ENCODE measurements at places on chromosomes 1 and 21.

DNA sequence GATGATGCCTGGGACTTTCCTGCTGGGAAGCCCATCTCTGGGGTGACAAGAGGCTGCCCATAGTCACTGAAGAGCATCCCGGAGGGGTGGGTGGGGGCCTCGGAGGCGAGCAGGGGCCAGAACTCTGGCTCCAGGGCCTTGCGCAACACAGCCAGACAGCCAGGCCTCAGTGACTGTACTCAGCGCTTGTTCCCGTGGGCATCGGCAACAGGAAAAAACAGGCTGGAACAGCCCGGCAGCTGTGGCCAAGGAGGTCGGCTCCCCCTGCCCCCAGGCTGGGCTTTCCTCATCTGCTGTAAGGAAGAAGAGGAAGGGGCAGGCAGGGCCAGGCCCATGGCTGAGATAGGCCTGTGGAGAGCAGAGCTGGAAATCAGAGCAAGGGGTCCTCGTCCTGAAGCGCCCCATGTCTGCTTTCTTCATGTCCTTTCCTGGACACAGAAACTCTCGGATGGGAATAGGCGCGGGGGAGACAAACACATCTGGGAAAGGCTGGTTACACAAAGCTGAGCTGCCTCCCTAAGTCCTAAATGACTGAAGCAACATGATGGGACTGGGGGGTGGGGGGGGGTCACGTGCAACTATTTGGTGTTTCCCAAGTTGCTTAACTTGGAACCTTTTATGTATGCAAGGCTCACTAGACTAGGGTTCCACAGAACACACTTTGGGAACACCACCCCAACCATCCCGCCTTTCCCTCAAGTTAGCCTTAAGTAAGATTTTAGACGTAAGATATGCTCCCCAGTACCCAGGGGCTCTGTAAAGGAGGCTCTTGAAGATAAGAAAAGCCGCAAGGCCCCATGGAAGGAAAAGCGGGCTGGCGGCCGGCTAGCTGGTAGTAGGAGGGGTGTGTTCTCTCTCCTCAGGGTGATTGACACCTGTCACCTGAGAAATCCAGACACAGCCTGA lies 30.7 kb downstream of the HSPG2 start:
- peak overlapping the region; percentile 67 for H3K27ac ChIP-seq
- no peak overlapping the region for H3K4me3 ChIP-seq
- H3K36me3 ChIP-seq = no peaks in the 10 kb centered on the region
- H3K27me3 ChIP-seq = no peaks in the 10 kb centered on the region

DNA sequence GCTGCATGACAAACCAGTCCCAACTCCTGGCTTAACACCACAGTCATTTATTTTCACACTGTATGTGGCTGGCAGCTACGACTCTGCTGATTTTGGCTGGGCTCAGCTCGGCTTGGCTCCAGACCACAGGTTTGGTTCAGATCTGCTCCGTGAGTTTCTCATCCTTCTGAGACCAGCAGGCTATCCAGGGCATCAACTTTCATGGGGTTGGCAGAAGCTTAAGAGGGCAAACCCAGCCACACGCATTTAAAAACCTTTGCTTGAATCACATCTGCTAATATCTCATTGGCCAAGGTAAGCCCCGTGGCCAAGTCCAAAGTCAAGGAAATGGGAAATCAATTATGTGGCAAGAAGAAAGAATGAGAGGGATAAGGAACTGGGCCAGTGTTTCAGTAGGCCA lies 574.2 kb downstream of the MATN1 start:
- no peak overlapping the region for H3K4me3 ChIP-seq
- no peaks in the 10 kb centered on the region for H3K4me1 ChIP-seq
- H3K36me3 ChIP-seq = no peaks in the 10 kb centered on the region
- no peak for DNase-seq
- no peaks in the 10 kb centered on the region for H3K27me3 ChIP-seq

GRCh38 chr1:222048094-222048595 lies 306.3 kb upstream of the DUSP10 start:
- H3K27ac ChIP-seq = no peak overlapping the region
- H3K36me3 ChIP-seq = no peaks in the 10 kb centered on the region
- H3K4me1 ChIP-seq = no peaks in the 10 kb centered on the region
- no peak for DNase-seq
- no peak overlapping the region for H3K4me3 ChIP-seq

- H3K4me1 ChIP-seq = no peaks in the 10 kb centered on the region
- H3K36me3 ChIP-seq = no peaks in the 10 kb centered on the region
- DNase-seq = no peak
- H3K4me3 ChIP-seq = no peak overlapping the region
- no peaks in the 10 kb centered on the region for H3K27me3 ChIP-seq
Observed at GRCh38 chr1:77063118-77063517, 156.1 kb downstream of the PIGK start.

GRCh38 chr1:36942148-36942547 lies 92.2 kb downstream of the GRIK3 start:
- no peaks in the 10 kb centered on the region for H3K36me3 ChIP-seq
- no peak for DNase-seq
- H3K27me3 ChIP-seq = no peaks in the 10 kb centered on the region
- H3K4me3 ChIP-seq = no peak overlapping the region
- no peak overlapping the region for H3K27ac ChIP-seq

GRCh38 chr1:109167001-109167506 lies 46.7 kb upstream of the SARS1 start:
- no peak overlapping the region for H3K27ac ChIP-seq
- H3K27me3 ChIP-seq = no peaks in the 10 kb centered on the region
- no peak overlapping the region for H3K4me3 ChIP-seq
- DNase-seq = no peak

DNA sequence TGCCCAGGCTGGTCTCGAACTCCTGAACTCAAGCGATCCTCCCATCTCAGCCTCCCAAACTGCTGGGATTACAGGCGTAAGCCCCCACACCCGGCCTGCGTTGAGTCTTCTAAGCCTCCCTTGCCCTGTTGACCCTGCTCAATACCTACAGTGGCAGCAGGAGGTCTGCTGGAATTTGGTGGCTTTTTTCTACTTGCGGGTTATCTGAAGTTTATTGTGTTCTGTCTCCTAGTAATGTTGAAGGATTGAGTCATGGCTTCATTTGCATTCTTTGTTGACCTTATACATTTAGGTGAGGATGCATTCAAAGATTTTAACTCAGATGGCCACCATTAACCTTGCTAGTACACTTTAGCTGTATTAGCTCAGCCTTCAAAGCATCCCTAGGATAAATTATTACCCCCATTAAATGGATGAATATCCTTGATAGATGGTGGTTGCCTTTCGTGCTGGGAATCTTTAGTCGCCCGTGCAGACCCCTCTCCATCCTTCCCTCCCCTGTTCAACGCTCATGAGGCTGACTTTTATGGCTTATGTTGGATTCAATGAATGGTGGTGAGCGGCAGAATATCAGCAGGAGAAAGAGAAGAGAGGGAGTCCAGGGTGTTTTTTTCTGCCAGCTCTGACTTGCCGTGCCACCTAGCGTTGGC lies 9.7 kb upstream of the NPPB start:
- H3K4me1 ChIP-seq = no peaks in the 10 kb centered on the region
- H3K27me3 ChIP-seq = no peaks in the 10 kb centered on the region
- no peak overlapping the region for H3K27ac ChIP-seq
- no peak overlapping the region for H3K4me3 ChIP-seq

GRCh38 chr1:9106286-9106685 lies 22.6 kb downstream of the GPR157 start:
- no peaks in the 10 kb centered on the region for H3K27me3 ChIP-seq
- H3K36me3 ChIP-seq = no peaks in the 10 kb centered on the region
- H3K4me3 ChIP-seq = no peak overlapping the region

- H3K27ac ChIP-seq = no peak overlapping the region
- no peaks in the 10 kb centered on the region for H3K27me3 ChIP-seq
- H3K4me3 ChIP-seq = no peak overlapping the region
- DNase-seq = no peak
Observed at GRCh38 chr1:36805979-36806640, 228.2 kb downstream of the GRIK3 start.

DNA sequence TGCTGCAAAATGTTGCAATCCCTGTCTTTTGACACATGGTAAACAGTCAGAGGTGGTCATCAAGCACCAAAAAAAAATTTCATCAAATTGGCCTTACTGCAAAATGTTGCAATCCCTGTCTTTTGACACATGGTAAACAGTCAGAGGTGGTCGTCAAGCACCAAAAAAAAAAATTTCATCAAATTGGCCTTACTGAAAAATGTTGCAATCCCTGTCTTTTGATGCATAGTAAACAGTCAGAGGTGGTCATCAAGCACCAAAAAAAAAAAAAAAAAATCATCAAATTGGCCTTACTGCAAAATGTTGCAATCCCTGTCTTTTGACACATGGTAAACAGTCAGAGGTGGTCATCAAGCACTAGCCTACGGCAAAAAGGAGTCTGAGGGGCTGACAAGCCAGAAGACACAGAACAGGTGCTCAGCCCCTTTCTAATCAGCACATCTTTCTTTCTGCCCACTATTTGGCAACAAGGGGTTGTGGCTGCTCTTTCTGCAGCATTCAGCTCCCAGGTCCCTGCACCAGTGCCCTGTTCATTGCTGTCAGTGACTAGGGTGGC lies 223.8 kb downstream of the KCNH1 start:
- no peak overlapping the region for H3K27ac ChIP-seq
- no peaks in the 10 kb centered on the region for H3K4me1 ChIP-seq
- DNase-seq = no peak
- no peak overlapping the region for H3K4me3 ChIP-seq

GRCh38 chr1:112798292-112798691 lies 83.2 kb upstream of the PPM1J start:
- DNase-seq = no peak
- no peak overlapping the region for H3K4me3 ChIP-seq
- H3K27me3 ChIP-seq = no peaks in the 10 kb centered on the region
- no peaks in the 10 kb centered on the region for H3K36me3 ChIP-seq
- no peak overlapping the region for H3K27ac ChIP-seq
- no peaks in the 10 kb centered on the region for H3K4me1 ChIP-seq

DNA sequence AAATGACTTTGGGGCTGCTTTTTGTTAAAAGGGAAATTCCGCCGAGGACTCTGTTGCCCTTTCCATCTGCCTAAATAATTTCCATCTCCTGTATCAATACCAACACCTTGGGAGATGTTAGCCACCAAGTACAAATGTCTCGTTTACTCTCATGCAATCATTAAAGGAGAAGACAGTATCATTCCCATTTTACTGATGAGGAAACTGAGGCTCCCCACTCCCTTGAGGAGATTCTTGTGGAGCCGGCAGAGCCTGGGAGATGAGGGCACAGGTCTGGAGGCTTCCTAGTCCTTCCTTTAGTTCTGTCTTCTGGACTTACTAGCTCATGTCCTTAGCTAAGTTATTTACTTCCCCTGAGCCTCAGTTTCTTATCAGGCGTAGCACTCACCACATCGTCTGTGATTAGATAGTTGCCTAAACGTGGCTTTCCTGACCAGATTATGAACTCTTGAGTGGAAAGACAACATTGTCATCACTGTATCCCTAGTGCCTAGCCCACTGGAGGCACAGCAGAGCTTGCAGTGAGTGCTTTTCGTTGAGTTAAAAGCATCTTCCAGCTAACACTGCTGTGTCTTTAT lies 81.6 kb downstream of the ADSS2 start:
- no peaks in the 10 kb centered on the region for H3K4me1 ChIP-seq
- H3K36me3 ChIP-seq = no peaks in the 10 kb centered on the region
- H3K27me3 ChIP-seq = no peaks in the 10 kb centered on the region
- H3K4me3 ChIP-seq = no peak overlapping the region

DNA sequence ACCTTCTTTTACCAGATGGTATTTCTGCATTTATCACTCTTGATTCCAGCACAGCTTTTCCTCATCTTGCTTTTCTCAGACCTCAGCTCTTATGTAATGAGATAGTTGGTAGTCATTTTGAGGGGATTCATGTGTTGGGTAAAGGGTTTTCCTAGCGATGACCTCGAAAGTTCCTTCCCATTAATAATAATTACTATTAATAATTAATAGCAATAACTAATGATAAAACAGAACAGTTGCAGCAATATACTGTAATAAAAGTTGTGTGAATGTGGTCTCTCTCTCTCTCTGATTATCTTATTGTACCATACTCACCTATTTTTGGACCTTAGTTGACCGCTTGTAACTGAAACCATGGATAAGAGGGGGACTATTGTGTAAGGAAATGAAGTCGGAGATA lies 14.2 kb downstream of the CAMTA1 start:
- H3K4me3 ChIP-seq = no peak overlapping the region
- H3K27me3 ChIP-seq = no peaks in the 10 kb centered on the region
- H3K4me1 ChIP-seq = peaks cover 16% of the 10 kb centered on the region

DNA sequence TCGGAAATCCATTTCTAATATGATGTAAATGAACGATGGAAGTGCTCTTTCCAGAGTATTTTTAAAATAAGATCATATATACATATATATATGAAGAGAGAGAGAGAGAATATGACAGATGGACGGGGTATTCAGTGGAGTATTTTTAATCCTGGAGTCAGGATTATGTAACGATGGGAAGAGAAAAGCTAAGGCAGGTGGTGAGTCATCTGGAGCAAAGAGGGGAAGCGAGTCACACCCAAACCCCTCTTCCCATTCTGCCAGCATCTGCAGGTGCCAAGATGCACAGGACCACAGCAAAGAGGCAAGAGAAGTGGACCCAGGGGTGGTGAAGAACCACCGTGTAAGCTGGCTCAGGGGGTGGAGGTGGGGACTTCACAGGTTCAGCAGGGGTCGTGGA lies 102.7 kb upstream of the GRIK3 start:
- no peaks in the 10 kb centered on the region for H3K36me3 ChIP-seq
- peaks cover 62% of the 10 kb centered on the region for H3K27me3 ChIP-seq
- H3K4me1 ChIP-seq = no peaks in the 10 kb centered on the region
- DNase-seq = no peak

GRCh38 chr1:194174528-194174927 lies 988.1 kb upstream of the B3GALT2 start:
- H3K27me3 ChIP-seq = no peaks in the 10 kb centered on the region
- no peaks in the 10 kb centered on the region for H3K36me3 ChIP-seq
- no peak overlapping the region for H3K4me3 ChIP-seq
- no peak overlapping the region for H3K27ac ChIP-seq
- no peaks in the 10 kb centered on the region for H3K4me1 ChIP-seq
- DNase-seq = no peak

DNA sequence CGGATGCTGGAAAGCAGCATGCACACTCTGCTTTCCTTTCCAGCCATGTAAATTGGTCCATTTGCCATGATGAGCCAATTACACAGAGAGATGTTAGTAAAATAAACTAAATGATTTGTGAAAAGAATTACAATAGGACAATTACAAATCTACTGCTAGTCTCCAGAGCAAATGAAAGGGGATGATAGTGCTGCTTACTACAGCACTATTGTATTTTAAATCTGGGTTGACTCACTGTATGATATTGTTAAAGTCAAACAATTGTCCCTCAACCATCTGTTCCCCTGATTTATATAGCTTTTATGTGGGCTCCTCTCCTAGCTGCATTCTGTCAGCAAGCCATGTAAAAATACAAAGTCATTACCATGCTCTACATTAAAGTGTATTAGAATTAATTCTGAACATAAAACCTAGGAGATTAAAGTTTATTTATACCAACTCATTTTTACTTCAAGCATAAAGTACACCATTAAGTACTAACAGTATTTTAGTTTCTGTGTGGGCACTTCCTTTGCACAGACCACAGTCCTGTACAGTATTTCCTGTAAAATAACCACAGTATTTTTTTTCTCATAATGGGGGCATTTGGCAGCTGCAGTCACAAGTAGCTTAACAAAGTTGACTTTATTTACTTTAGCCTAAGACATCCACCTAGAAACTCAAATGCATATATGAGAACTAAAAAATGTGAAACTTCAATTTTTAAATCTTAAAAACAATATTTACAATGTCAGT lies 135.8 kb downstream of the VAV3 start:
- no peak overlapping the region for H3K4me3 ChIP-seq
- DNase-seq = no peak
- H3K4me1 ChIP-seq = peaks cover 18% of the 10 kb centered on the region
